ENCODE measurements at places on chromosomes 7 and 10. TPM values are rescaled to one million over a fixed set of nuclear protein-coding genes. Genes with fewer than 3 reads are reported as not detected.

CRYGN gene
- total RNA-seq = not detected

TLL2 gene
- not detected for total RNA-seq

CHST3 gene
- 21.7 TPM for total RNA-seq

PAPOLB gene
- total RNA-seq = 0.94 TPM

MYL10 gene
- not detected for total RNA-seq

TSC22D4 gene
- total RNA-seq = 5.7 TPM

GRM3 gene
- not detected for total RNA-seq

MMRN2 gene
- 0.12 TPM for total RNA-seq

ELFN1 gene
- total RNA-seq = 0.56 TPM

CYP2E1 gene
- 0.99 TPM for total RNA-seq

NPY4R gene
- not detected for total RNA-seq

FXYD4 gene
- total RNA-seq = not detected

CALHM3 gene
- not detected for total RNA-seq

TIMM23B gene
- 13.8 TPM for total RNA-seq

NFE2L3 gene
- 19.2 TPM for total RNA-seq

UCMA gene
- total RNA-seq = not detected

CALML3 gene
- not detected for total RNA-seq

SLIT1 gene
- total RNA-seq = not detected

CEP55 gene
- 98.6 TPM for total RNA-seq

GPER1 gene
- 2.2 TPM for total RNA-seq

DYDC2 gene
- total RNA-seq = not detected

CTTNBP2 gene
- total RNA-seq = 0.12 TPM

MYH16 gene
- not detected for total RNA-seq

C10orf53 gene
- not detected for total RNA-seq

TRIM50 gene
- not detected for total RNA-seq

CASP7 gene
- total RNA-seq = 48.5 TPM

ABCB8 gene
- total RNA-seq = 22.4 TPM

ASB15 gene
- total RNA-seq = not detected

BHLHA15 gene
- total RNA-seq = 0.74 TPM

Data from MG63 (cell line).